ENCODE measurements at places on chromosomes 1 and 21.

DNA sequence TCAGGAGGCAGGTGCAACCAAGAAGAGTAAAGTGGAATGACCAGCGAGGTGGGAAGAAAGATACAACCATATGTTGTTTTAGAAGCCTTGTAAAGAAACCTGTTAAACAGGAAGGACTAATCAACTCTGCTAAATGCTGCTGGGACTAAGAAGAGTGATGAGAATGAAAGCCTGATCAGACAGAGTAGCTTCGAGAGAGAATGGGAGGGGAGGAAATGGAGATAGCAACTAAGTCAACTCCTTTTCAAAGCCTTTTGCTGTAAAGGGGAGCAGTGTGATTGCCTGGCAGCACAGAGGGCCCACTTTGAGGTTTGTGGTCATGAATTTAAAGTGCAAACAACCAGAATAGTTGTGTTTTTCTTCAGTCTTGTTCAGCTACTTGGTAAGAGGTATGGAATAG, 31.4 kb downstream of the SLC30A7 start:
- DNase-seq: peak; percentile 87

- no peak for DNase-seq
Measured at GRCh38 chr21:28418726-28419514, 573.8 kb downstream of the LTN1 start.

DNA sequence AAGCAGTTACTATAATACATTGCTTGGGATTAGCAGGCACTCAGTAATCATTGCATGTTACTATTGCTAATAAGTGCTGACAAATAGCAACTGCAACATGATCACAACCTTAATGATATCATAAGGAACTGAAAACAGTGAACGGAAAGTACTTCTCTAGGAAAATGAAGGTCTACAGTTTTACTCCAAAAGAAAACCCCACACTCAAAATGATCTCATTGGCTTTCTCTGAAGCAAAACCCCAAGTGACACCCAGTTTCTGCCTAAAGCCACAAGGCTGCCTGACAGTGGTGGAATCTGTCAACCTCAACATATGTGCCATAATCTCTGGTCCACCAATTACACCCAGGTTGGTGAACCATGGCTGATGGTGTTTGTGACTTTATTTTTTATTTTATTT, 137.6 kb downstream of the PTGER3 start:
- no peak for DNase-seq

GRCh38 chr1:187336441-187337168, 507.9 kb downstream of the PLA2G4A start:
- no peak for DNase-seq

DNA sequence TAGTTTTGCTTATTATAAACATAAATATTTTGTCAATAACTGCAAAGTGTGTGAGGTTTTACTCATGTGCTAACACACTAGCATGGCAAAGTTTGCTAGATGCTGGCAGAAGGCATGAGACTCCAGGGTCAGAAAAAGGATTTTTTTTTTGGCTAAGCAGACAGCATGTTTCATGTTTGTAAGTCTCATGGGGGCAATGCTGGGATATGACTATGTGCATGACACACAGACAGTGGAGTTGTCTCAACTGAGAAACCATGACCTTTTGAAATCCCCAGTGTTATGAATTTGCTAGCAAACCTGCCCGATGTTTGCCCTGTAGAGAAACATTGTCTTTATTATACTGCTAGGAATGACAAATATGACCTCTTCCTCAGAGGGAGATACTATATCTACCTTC, 448.2 kb downstream of the BRINP3 start:
- DNase-seq: no peak

- DNase-seq: no peak
Measured at GRCh38 chr1:10717296-10718082, 79.0 kb downstream of the CASZ1 start.

- DNase-seq: no peak
Measured at GRCh38 chr1:211564084-211564483, 14.9 kb downstream of the SLC30A1 start.

GRCh38 chr1:43446388-43446740, 7.4 kb downstream of the HYI start:
- DNase-seq: no peak

DNA sequence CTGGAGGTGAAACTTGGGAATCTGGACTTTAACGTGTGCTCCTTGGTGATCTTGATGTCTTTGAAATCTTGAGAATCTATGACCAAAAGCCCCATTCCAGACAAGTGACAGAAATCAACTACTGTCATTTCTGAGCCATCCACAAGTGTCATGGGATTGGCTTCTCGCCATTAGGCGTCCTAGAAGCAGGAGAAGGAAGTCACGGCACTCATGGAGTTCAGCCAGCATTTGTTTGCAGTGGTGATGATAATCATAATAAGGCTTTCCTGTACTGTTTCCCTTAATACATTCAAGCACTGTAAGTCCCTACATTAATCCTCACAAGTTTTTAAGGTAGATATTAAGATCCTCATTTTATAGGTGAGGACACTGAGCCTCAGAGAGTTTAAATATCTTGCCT, 11.9 kb downstream of the F5 start:
- DNase-seq: no peak

- DNase-seq: no peak
Measured at GRCh38 chr1:107213225-107213624, 72.4 kb downstream of the NTNG1 start.

- DNase-seq: no peak
Measured at GRCh38 chr1:170356585-170356984, 175.4 kb upstream of the GORAB start.

- no peak for DNase-seq
Measured at GRCh38 chr1:31364561-31365250, 8.2 kb downstream of the FABP3 start.

GRCh38 chr1:67342076-67342890, 34.6 kb downstream of the IL12RB2 start:
- no peak for DNase-seq

DNA sequence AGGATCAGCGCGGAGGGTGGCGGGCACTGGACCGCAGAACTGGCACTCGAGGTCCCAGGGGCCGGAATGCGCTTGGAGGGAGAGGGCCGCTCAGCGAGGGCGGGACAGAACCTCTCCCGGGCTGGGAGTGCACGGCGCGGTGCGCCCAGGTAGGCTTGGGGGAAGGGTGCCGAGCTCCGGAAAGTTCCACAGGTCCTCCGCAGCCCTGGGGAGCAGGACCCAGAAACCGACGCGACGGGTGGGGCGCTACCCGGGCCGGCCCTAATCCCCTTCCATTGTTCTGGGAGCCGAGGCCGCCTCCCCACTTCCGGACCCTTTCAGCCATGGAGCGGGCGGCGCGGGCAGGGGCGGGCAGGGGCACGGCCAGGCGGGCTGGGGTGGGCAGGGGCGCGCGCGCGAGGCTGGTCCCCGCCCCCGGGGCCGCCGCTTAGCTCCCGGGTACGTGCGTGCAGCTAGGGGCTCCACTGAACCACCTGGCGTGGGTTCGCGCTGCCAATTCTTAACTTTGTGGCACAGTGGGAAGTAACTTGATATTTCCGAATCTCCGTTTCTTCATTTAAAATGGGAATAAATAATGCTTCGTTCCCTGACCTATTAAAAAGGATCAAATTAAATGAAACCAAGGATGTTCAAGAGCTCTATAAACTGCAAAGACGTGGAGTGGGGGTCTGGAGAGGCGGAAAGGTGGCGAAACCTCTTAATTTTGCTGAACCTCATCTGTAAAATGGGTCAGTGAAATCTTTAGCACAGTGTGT, 20.7 kb downstream of the LGR6 start:
- no peak for DNase-seq

DNA sequence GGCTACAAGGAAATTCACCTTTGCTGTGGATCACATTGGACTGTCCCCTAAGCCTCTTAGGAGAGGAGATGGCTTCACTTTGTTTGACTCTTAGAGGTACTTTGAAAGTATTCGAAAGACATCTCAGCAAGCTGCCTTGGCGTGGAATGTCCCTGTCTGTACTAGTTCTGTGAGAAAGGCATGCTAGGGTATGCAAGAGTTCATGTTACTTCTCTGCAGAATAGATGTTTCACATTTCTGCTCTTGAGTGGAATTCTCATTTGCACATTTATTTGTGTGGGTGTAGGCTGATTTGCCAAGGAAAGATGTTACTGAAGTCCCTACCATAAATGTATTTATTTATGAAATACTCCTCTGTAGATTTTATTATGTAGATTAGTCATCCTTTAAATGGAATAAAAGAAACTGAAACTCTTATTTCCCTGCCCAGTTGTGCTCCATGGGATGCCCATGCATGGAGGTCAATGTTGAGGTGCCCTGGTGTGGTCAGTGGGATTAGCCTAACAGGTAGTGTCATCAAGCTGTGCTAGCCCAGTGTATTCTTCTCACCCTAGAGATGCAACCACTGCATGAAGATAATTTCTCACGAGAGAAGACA, 13.8 kb downstream of the MIA3 start:
- no peak for DNase-seq

DNA sequence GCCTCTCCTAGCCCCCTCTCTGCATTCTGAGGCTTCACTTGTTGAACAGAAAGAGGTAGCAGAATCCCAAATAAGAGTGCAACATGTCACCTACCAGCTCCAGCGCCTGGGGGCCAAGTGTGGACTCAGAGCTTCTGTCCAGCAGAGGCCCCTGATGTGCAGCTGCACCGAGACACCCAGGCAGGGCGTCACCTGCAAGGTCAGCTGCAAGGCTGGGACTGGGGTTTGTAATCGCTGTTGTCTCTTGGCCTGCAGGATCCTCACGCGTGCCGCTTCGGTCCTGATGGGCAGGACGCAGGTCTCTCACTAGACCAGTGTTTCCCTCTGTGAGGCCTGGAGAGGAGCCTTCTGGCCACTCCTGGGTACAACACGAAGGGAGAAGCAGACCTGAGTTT, 4.3 kb upstream of the SLX9 start:
- DNase-seq: no peak

- DNase-seq: no peak
Measured at GRCh38 chr1:17587693-17588047, 48.2 kb downstream of the ARHGEF10L start.

- DNase-seq: no peak
Measured at GRCh38 chr1:61186753-61187152, 104.4 kb downstream of the NFIA start.

- DNase-seq: no peak
Measured at GRCh38 chr1:38746941-38747600, 112.5 kb downstream of the RRAGC start.

DNA sequence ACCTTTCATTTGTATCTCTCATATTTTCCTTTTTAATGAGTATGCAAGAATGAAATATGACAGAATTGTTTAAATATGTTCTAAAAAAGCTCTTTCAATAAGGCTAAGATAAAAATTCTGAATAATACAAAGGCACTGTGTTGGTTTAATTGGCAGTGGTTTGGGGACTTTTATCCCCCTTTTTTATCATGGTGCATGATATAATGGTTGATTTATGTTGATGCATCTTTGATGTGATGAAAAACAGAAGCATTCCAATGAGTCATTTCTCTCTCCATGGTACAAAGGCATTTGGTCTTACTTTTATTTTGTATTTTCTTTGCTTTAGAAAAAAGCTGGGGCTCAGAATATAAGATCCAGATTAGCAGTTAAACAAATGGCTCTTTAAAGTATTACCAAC, 127.2 kb upstream of the GREM2 start:
- DNase-seq: no peak

- DNase-seq: no peak
Measured at GRCh38 chr1:66439031-66439740, 94.8 kb upstream of the SGIP1 start.

GRCh38 chr1:92443893-92444292, 42.8 kb downstream of the GFI1 start:
- DNase-seq: no peak

GRCh38 chr1:19372602-19373001, 60.5 kb downstream of the SLC66A1 start:
- no peak for DNase-seq

Measured in CD4-positive, alpha-beta T cell treated with Interleukin-6 at 100 ng/mL for 8 hours (primary cell).